IMR-90 (cell line): ENCODE measurements at places on chromosomes 2 and 18. TPM values are rescaled to one million over a fixed set of nuclear protein-coding genes. Genes with fewer than 3 reads are reported as not detected.

DNA sequence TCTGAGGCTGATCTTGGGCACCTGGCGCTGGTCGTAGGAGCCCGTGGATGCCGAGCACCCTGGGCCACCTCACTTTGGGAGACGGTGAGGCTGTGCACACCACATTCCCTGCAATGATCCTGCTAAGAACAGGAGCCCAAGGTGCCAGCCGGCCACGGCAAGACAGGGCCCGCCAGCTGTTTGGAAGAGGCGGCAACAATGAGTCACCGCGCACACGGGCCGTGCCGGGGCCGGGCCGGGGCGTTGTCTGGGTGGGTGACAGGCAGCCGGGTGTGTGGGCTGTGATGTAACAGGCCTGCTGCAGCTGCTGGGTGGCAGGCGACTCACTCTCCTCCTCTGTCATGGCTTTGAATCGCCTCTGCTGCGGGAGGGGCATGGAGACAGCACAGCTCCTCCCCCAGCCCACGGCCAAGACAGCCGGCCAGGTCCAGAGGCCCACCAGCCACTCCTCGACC, 49.7 kb upstream of the ODC1 start:
- DNase-seq: peak; percentile 83

GRCh38 chr18:69282371-69282770, 118.3 kb upstream of the DOK6 start:
- DNase-seq: no peak

DNA sequence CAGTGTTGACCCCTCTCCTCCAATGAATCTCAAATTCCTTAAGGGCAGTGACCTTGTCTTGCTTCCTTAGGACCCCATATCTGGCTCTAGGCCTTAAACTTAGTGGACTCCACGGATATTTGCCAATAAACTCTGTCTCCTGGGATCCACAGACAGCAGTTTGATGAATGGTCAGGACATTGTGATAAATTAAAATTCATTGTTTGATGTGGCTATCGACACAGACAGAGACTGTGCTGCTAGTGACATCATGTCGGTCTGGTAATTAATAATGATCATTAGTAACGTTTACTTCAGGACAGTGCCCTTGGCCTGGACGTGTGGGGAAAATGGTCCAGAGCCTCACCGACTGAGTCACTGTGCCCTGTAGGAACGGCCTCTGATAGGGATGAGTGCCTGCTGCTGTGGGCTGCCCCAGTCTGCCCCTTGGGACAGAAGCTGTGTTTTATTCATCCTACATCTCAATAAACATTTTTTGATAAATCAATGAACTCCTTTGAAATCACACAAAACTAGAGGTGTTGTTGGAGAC, 5.2 kb upstream of the SLC35F6 start:
- peak; percentile 39 for DNase-seq

GRCh38 chr2:166972002-166972401, 83.7 kb downstream of the XIRP2 start:
- DNase-seq: no peak

DNA sequence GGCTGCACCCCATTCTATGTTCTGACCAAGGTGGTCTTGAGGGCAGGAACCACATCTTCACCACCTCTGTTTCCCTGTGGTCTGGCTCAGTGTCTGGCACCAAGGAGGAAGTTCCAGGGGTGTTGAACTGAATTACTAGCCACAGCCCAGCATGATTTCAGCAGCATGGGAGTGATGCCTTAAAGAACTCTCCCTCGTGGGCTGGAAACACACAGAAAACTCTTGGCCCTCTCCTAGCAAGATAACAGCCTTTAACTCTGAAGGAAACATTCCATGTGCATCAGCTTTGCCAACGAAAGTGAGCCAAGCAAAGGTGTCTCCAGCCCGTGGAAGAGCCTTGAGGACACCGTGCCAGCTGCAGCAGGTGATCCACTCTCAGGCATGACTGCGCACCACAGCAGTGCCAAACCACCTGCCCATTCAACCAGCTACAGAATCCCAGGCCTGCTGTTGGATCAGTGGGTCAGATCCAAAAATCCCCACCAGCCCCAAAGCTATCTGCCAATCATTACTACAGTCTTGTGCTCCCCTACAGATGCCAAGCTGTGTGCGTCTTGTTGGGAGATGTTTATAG, 124.8 kb downstream of the TTC32 start:
- no peak for DNase-seq

DNA sequence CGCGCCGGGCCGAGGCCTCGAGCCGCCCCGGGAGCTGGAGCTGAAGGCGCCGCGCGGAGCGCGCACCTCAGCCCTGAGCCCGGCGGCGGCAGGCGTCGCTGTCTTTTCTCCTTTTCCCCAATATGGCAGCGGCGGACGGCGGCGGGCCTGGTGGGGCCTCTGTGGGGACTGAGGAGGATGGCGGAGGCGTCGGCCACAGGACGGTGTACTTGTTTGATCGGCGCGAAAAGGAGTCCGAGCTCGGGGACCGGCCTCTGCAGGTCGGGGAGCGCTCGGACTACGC, 369 bp downstream of the SMCHD1 start:
- DNase-seq: no peak

DNA sequence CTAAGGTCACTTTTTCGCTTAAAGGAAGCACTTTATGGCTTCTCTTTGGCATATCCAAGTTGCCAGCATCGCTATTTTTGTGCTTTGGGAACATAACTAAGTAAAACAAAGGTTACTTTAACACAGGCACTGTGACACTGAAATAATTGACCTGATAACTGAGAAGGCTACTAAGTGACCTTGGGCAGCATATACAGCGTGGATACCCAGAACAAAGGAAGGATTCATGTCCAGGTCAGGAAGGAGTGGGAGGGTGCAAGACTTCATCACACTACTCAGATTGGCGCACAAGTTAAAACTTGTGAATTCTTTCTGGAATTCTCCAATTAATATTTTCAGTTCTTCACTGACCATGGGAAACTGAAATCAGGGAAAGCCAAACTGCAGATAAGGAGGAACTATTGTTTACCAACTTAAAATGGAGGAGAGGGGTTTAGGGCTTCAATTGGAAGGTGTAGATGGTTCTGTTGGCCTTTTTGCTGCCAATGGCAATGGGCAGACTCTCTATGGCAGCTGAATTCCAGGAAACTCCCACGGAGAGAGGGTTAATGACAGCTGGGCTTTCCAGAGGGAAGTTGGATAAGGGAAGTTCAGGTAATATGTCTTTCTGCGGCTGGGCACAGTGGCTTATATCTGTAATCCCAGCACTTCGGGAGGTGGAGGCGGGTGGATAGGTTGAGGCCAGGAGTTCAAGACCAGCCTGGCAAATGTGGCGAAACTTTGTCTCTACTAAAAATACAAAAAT, 45.3 kb downstream of the COMMD1 start:
- no peak for DNase-seq

DNA sequence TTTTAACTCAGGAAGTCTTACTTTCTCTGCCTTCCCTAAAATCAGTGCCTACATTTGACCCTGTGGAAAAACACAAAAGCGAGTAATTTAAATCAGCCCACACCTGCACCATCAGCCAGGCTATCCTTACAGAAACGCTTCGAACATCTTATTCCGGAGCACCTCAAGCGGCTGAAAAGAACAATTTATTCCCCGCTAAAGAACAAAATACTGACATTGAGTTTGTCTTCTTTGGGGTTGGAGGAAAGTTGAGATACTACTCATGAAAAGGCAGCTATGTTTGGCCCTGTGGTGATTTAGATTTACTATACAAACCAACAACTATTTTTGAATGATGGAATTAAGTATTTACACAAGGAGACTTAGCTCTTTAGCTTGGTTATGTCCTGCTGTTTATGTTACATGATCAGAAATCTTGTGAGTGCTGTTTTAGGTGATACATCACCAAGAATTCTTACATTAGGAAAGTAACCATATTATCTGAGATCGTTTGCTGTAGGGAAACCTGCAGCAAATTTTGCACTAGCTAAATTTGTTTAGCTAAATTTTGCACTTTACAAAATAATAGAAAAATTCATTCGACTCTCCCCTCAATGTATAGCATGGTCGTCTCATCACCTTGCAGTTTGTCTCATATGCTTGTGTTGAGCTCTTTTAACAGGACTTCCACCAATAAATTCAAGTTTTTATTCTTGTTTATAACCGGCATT, 158.8 kb upstream of the SIX2 start:
- DNase-seq: no peak

DNA sequence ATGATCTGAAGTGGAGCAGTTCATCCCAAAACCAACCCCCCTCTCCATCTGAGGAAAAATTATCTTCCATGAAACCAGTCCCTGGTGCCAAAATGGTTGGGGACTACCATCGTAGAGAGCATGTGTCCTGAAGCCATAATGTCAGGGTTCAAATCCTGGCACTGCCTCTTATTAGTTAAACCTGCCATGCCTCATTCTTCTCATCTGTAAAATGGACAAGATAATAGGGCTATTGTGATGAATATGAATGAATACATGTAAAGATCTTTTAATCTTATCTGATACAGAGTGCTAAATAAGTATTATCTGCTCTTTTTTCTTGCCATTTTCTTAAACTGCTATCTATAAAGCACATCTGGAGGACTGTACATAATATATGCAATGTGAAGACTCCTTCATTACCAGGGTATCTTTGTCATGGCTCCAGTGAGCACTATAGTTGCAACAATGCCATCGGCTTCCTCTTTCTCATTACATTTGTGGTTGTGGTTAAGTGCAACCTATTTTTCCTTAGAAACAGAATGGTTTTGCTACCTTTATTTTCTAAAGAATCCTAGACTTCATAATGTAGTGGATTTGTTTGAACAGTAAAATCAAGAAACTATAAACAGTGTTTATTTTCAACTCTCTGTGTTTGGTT, 27.0 kb downstream of the MFSD6 start:
- no peak for DNase-seq

DNA sequence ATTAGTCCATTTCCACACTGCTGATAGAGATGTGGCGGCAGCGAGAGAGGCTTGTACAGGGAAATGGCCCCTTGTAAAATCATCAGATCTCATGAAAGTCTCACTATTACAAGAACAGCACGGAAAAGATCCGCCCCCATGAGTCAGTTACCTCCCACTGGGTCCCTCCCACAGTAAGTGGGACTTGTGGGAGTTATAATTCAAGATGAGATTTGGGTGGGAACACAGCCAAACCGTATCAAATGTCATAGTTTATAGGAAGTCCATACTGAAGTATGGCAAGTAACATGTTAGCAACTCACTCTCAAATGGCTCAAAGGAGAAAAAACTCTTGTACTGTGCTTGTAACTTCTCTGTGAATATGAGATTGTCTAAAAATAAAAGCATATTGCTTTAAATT, 56.1 kb downstream of the FARP2 start:
- peak; percentile 97 for DNase-seq

DNA sequence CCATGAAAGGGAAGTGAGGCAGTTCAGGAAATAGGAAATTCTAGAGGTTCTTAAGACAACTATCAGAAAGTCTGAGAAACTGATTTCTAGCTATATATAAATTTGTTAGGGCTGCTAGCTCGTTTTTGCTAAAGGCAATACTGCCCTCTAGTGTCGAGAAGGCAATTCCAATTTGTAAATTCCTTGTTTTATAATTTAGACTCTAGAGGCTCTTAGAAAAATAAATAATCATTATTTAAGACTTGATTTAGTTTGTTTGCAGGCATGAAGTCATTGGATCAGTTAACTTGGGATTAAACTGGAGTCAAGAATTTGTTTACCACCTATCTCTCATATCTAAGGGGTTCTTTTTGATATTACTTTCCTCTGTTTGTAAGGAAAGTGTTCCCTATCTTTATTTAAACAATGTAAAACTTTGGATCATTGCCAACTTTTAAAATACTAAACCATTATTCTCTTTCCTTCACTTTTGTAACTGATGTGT, 66.2 kb downstream of the ACVR2A start:
- peak; percentile 77 for DNase-seq

DNA sequence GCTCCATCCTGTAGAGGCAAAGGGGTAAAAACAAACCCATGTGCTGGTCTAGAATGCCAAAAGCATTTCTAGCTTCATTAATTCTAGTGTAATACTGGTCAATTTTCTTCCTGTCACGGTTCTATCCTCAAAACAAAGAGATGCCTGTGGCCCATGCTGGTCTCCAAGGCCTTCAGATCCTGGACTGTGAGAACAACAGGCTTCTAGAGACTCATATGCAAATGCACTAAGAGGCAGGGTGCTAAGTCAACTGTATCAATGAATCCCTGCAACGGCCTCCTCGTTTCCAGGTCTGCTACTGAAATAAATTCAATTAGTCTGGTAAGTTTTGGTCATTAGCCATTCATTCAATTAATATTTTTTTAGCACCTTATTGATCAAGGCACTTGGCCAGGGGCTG, 4.0 kb downstream of the IFT172 start:
- DNase-seq: no peak

DNA sequence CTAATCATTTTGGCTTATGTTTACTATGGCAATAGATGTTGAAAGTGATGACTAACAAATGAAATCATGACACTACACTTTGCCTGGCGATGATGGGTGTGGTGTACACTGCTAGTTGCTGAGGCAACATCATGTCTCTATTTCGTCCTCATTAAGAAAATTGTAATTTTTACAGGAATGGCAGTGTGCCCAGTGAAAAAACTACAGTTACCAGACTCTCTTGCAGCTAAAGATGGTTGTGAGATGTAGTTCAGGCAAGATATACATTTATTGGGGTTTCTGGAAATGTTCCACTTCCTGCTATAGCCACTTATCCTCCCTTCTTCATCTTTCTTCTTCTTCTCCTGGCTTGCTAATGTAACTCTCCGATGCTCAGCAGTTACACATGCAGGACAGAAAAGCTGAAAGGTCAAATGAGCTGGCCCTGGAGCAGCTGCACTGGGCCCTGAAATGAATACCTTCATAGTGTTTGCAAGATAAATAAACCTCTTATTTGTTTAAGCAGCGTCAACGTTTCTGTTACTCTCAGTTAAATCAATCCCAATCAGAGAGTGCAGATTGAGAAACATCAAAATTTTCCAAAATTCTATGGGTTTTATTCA, 46.0 kb downstream of the SOCS6 start:
- DNase-seq: no peak

- peak; percentile 50 for DNase-seq
Observed at GRCh38 chr2:215466097-215466909, 30.4 kb upstream of the FN1 start.

GRCh38 chr2:230905448-230906421, 19.3 kb downstream of the GPR55 start:
- DNase-seq: peak; percentile 44

DNA sequence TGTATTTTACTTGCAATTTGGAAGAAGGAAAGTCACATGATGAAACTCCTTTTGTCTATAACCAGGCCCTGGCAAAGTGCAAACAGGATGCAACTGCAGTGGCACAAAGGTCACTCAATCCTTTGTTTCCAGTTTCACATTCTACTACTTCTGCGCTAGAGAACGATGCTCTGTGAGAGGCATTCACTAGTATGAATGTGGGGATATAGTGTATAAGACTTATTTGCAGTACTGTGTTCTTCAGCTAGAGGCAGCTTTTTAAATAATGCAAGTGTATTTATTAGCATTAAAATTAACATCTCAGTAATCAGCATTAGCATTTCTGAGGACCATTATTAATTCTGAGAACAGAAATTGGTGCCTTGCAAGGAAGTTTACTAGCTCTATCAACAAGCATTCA, 68.9 kb downstream of the PRPF40A start:
- peak; percentile 32 for DNase-seq

Gene C2orf80
- not detected in 2 replicates for polyA plus RNA-seq

Gene CFAP65
- not detected in 2 replicates for polyA plus RNA-seq

Gene NTSR2
- not detected in 2 replicates for polyA plus RNA-seq

Gene ZBTB7C
- polyA plus RNA-seq: not detected in 2 replicates

Gene MPP4
- polyA plus RNA-seq: 8.5 and 11.8 TPM in 2 replicates

Gene SDC1
- polyA plus RNA-seq: 28.3 and 38.8 TPM in 2 replicates

Gene CNTNAP5
- polyA plus RNA-seq: not detected in 2 replicates

Gene IL1RN
- polyA plus RNA-seq: not detected in 2 replicates

Gene RNMT
- 11.9 and 13.6 TPM in 2 replicates for polyA plus RNA-seq

Gene TUBB8B
- polyA plus RNA-seq: not detected in 2 replicates
